ENCODE measurements at places on chromosomes 4 and X.
A peak's percentile ranks its signal among the peaks of the same experiment; 100 is the strongest.

DNA sequence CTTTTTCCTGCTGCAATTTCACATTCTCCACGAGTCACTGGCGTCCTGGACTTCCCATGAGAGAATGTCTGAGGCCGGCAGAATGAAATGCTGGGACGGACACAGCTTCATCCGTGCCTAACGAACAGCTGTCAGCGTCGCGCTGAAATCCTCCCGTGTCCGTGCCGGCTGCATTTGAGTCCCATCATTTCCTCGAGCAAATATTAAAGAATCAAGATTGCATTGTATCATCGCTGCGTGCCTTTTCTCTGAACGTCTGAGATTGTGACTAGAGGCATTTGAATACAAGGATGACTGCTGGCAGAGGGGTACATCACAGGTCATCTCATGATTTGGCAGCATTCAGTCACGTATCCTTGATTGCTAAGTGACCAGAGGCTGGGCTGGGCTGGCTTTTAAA, 279.9 kb downstream of the ASMT start:
- no peak for DNase-seq

DNA sequence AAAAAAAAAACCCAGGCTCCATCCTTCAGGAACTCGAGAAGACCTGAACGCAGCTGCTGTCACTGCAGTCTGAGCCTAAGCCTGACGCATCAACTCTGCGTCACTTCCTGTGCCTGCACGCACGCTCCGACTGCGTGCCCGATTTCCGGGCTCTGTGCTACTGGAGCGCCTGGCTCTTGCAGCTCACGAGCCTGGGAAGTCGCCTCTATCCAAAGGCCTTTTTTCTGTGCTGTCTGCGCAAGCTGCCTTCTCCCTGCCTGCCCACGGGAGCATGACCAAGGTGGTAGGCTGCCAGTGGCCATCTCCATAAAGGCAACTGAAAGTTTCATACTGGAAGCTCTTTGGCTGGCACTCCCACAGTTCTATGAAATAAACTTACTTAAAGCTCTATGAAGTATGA, 9.9 kb upstream of the GASK1B start:
- peak; percentile 12 for DNase-seq

GRCh38 chrX:34288782-34289181, 156.7 kb upstream of the FAM47A start:
- no peak for DNase-seq

GRCh38 chrX:141467442-141467841, 117.1 kb downstream of the SPANXA1 start:
- DNase-seq, result peak; percentile 37

DNA sequence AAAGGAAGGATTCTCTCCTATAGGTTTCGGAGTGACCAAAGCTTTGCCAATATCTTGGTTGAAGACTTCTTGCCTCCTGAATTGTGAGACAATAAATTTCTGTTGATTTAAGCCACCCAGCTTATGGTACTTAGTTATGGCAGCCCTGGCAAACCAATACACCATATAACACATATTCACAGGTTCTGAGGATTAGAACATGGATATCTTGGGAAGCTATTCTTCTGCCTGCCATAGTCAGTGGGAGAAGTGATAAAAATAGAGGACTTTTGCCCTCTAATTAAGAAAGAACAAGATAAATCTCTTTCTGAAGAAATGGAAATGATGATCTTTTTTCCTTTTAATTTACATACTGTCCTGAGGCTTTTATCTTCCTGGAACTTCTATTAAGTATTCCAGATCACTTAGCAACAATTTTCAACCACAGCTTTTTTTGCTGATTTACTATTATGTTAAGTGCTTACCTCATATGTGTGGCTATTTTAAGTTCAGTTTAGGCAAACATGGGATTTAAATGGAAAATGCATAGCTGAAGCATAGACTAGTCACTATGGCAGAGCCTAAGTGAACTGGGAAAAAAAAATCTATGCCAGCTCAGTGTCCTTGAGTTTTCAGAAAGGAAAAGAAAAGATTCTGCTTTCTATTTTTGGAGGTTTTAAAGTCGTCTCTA, 381.7 kb downstream of the STPG2 start:
- no peak for DNase-seq

- DNase-seq, result peak; percentile 0
Observed at GRCh38 chrX:65127842-65128241, 151.6 kb upstream of the ZC4H2 start.

DNA sequence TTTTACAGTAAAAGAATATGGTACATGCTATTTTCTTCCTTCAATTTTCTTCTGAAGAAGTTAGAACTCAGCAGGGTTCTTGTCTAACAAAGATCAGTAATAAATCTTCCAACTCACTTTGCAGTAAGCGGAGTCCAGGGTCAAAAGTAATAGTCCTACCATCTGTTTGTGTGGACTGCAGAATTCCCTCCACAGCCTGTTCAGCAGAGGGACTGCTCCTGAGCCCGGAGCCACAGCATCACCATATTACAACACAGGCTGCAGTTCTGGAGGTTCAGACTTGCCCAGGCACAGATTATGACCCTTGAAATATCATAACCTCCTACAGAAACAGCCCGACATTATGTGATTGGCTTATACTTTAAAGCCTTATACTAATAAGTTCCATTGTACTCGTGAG, 10.3 kb downstream of the FHDC1 start:
- DNase-seq, result no peak

GRCh38 chr4:140689623-140690022, 66.6 kb downstream of the TBC1D9 start:
- DNase-seq, result no peak

DNA sequence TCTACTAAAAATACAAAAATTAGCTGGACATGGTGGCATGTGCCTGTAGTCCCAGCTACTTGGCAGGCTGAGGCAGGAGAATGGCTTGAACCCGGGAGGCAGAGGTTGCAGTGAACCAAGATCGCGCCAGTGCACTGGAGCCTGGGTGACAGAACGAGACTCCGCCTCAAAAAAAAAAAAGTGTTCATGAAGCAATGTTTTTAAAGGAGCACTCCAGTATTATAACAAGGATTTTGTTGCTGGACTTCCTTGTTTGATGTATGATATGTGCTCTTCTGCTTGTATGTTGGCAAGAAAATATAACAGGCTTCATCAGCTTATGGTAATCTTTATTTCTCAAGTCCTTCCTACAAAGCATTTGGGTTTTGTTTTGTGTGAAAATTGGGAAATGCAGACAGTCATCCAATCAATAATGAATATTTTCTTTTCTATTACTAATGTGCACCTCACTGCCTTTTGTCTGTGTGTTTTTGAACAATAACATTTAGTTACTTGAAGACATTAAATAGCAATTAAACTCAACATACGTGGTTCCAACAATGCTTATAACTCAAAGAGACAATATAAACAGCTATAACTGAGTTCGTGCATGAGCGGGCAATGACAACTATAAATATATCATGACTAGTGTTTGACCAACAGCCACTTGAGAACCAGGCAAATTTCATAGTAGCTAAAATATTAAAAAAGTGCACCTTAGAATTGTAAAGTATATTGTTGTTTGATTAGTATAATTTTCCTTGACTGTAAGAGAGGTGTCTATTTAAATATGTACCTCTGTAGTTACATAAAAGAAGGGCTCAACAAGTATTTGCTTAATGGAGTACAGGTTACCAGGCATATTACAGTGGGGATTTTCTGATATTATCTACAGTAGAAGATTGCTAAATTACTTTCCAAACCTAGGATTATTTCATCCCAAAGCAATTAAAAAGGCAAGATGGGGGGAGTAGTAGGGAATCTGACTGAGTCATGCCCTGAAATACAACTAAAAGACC, 210.7 kb downstream of the PPP3CA start:
- no peak for DNase-seq

DNA sequence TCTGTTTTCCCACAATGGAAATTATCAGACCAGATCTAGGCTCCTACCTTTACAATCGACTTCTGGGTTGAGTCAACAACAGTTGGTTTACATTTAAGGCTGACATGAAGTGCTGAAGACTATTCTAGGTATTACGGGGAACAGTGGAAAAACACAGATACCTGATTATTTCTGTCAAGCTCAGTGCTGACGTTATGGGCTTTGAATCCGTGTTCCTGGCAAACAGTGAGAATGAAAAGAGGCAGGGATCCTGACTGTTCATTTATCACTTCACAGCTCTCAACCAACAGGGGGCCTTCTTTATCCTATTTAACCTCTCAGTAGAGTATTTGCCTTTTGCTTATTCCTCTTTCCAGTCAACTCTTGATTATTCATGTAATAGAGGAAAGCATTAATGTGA, 43.1 kb downstream of the TMEM164 start:
- DNase-seq, result peak; percentile 30

DNA sequence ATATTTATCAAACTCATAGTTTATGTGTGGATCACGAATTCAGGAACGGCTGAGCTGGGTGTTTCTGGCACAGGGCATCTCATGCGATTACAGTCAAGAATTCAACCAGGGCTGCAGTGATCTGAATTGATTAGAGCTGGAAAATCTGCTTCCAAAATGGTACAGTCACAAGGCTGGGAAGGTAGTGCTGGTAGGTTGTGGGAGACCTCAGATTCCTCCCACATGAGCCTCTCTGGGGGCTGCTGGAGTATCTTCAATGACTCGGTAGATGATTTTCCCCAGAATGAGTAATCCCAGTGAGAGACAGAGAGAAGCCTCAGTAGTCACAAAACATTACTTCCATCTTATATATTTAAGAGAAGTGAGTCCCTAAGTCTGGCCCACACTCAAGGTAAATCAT, 36.2 kb upstream of the PRDX4 start:
- no peak for DNase-seq

- DNase-seq, result no peak
Observed at GRCh38 chr4:32735856-32736590, 2015.9 kb downstream of the PCDH7 start.
